ENCODE measurements at places on chromosomes 1 and 21.

GRCh38 chr1:156841295-156841855 is 17.5 kb downstream of the INSRR start:
- DNase-seq, result no peak

- no peak for DNase-seq
These were observed 86.6 kb downstream of the SLC25A24 start for GRCh38 chr1:108113496-108113895.

GRCh38 chr1:157575744-157576143 is 22.1 kb downstream of the FCRL4 start:
- DNase-seq, result no peak

DNA sequence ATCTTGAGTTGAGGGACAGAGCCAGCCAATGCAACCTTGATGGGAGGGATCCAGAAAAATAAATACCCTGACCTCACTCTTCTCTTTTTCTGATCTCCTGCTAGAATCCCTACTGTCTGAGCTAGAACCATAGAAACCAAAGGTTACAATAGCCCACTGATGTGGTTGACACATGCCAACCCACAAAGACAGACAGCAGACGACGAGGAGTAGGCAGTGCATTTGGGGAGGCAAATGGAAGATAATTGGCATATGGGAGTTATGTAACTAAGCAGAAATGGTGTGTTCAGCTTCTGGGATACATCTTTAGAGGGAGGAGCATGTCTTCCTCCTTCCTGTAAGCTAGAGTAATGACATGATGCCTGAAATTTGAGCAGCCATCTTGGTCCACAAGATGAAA is 171.7 kb upstream of the FGGY start:
- DNase-seq, result no peak

DNA sequence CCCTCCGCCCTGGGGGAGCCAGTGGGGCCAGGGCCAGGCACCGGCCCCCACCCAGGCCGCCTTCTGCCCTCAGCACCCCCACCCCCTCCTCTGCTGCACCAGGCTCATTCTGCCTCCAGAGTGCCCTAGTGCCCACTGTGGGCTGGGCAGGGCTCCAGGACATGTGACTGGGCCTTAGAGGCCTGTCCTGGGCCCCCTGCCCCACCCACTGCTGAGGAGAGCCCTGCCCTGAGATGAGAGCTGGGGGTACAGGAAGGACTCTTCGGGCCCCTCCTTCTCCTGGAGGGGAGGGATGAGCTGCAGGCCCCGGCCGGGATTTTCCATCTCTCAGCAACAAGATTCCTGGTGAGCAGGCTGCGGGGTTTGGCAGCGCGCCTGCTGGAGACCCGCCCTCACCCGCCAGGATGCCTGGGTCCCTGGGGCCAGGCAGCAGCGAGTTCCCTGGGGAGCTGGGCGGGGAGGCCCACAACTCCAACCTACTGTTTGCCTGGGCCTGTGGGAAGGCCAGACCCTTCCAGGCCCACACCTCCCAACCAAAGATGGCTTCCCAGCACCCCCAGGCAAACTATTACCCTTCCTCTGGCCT is 14.0 kb downstream of the AHDC1 start:
- DNase-seq, result peak; percentile 85

DNA sequence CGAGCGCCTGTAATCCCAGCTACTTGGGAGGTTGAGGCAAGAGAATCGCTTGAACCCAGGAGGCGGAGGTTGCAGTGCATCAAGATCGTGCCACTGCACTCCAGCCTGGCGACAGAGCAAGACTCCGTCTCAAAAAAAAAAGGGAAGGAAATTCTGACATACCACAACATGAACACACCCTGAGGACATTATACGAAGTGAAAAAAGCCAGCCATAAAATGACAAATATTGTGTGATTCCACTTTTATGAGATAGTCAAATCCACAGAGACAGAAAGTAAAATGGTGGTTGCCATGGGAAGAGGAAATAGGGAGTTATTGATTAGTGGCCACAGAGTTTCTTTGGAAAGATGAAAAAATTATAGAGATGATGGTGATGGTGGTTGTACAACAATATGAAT is 41.7 kb downstream of the EVI5 start:
- DNase-seq, result no peak

DNA sequence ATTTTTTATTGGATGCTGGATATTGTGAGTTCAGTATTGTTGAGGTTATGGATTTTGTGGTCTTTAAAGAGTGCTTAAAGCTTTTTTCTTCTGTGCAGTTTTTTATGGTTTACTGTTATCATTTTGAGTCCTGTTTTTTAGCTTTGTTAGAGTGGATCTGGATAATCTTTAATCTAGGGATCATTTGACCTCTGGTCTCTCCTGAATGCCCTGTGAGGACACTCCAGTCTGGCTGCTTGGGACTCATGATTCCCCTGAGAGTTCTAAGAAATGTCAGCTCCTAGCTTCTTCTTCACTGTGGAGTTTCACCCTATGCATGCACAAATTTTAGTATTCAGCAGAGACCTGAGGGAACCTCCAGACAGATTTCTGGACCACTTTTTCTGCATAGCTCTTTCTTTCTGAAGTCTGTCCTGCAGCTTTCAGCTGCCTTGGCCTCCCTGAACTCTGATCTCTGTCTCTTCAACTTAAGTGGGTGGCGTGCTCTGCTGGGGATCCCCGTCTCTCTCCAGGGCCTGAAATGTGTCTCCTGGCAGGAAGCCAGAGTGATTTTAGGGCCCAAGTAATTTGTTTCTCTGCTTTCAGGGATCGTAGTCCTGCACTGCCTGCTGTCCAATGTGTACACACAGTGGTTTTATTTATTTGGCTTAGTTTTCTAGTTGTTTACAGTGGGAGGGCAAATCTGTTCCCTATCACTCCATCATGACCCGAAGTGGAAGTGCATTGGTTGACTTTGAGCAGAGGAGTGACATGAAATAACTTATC is 14.7 kb downstream of the PEX14 start:
- DNase-seq, result no peak

- no peak for DNase-seq
These were observed 31.4 kb upstream of the MYOC start for GRCh38 chr1:171683870-171684269.

DNA sequence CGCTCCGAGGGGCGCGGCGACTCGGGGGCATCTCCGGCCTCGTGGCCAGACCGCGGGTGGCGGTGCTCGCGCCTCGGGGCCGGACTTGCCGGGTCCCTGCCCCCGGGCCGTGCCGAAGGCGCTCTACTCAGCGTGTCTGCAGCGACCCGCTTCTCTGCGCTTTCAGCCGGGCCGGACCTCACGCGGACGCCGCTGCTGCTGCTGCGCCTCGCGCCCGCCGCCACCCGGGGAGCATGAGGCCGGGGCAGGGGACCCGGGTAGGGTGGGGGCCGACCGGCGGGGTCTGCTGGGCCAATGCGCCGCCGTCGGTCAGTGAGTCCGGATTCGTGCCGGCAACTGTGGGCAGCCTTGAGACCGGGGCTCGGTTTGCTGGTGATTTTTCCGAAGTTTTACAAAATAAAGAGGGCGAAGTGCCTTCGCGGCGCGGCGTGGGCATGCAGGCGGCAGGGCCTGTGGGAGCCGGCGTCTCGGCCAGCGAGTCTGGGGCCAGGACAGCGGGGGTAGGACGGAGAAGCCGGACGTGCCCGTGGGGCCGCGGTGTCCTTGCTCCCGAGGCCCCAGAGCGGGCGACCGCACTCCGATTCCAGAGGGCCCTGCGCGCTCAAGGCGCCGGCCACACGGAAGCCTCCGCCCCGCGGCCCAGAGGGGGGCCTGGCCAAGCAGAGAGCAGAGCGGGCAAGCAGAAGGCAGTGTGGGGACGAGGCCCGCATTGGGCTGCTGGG is 749 bp downstream of the FAM163A start:
- no peak for DNase-seq

DNA sequence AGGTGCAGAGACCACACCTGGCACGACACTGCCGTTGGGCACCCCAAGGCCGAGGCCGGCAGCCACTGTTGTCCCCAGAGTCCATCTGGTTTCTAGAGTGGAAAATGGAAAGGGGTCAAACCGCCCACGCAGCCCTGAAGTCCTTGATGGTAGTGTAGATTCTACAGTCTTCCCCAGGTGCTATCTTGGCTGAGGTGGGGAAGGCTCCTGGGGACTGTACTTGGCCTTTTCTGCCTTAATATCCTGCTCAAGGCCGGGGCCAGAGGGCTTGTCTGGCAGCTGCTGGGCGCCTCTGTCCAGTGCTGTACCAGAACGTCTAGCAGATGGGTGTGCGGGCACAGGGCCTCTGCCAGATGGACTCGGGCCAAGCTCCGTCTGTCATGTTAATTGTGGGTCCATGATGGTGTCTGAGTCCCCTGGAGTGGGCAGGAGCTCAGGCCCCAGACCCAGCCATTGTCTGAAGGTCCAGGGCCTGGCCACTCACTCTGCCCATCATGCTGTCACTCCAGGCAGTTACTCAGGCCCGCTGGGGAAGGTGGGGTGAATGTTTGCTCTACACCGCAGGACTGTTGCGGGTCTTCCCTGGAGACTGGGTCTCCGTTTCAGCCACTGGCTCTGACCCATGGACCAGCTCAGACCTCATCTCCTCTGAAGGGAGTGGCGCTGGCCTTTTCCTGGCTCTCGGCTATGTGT is 161.9 kb upstream of the COL6A1 start:
- no peak for DNase-seq

DNA sequence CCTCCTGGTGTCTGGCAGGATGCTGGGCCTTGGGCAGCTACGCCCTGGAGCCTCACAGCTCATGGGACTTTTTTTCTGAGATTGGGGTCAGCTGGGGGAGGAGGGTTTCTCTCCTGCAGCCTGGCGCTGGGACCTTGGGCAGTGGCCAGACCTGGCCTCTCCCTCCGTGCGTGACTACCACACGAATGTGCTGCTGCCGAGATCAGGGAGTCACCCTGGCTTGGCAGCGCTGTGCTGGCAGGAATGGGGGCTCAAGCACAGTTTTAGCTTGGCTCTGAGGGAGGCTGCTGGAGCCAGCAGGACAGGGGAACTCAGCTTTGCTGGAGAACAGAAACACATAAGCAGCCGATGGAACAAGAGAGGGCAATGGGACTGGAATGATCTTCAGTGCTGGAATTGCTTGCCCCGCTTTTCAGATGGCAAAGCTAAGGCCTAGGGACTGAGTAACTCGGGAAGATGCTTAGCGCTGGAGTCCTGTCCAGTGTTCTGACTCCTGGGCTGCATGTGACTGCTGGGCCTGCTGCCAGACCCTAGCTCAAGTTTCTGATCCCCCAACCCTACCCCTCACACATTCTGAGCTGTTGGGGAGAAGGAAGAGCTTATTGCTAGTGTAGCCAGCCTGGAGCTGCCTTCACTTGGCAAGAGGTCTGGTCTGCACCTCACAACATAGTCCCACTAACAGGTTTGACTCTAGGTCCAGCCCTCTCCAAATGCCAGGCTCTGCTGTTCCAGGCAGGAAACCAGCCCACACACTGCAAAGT is 69.9 kb downstream of the NAV1 start:
- no peak for DNase-seq

DNA sequence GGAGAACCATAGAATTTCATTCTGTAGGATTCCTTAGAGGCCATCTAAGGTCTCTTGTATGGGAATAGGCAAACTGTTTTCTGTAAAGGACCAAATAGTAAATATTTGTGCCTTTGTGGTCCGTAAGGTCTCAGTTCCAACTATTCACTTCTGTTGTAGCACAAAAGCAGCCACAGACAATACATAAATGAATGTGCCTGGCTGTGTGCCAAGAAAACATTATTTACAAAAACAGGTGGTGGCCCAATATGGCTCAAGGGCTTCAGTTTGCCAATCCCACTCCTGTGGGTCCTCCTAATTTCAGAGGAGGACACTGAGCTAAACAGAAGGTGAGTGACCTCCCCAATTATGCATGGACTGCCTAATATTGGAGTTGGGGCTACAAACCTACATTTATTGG is 67.6 kb upstream of the EDEM3 start:
- DNase-seq, result peak; percentile 33

DNA sequence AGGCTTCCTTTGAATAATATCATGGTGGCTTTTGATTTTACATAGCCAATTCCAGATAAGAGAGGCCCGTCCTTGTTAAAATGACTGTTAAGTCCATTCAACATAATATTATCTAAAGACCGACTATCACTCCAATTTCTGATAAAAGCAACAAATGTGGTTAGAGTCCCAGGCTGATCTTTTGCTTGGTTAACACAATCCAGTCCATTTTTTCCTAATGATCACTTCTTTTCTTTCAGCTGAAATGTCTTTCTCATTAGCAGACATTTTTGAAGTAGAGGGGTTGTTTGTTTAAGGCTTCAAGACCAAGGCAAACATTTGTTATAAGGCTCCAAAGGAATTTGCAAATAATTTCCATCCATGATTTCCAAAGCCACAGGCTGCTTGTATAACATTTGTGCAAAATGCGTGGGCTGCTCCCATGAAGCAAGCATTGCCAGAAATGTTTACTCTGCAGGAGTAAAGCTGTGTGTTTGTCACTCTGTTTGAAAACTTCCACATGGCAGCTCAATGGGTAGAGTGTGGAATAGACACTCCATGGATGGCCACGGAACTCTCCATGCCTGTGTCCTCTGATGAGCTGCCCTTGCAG is 111.5 kb downstream of the PSMG1 start:
- DNase-seq, result no peak

DNA sequence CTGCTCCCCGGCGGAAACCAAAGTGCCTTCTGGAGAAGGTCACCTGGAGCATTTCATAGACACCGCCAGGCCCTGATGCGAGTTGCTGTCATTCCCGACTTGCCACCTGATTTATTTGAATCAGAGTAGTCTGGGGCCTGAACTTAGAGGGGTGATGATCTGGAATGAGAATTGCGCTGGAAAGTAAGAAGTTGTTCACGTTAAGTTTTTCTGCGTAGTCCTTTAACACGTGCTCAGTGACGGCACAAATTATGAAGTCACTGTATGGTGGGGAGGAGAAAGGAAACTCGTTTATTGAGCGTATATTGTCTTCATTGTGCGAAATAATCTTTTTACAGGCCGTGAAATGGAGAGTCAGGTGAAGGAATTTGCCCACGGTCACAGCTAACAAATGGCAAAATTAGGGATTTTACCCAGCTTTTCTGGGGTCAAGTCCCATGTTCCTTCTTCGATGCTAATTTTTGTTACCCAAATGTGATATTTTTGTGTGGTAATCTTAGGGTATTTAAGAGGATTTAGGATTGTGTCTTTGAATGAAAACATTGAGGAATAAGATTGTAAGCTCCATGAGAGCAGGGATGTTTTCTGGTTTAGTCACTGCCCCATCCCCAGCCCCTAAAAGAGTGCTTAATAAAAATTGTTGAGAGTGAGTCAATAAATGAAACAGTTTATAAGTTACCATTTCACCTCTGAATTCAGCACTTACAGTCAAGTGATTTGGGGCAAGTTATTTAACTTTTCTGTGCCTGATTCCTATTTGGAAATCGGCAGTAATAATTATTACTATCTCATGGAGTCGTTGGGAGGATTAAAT is 46.4 kb upstream of the NBL1 start:
- DNase-seq, result peak; percentile 21

- DNase-seq, result no peak
These were observed 2.3 kb downstream of the CD53 start for GRCh38 chr1:110875216-110875731.

DNA sequence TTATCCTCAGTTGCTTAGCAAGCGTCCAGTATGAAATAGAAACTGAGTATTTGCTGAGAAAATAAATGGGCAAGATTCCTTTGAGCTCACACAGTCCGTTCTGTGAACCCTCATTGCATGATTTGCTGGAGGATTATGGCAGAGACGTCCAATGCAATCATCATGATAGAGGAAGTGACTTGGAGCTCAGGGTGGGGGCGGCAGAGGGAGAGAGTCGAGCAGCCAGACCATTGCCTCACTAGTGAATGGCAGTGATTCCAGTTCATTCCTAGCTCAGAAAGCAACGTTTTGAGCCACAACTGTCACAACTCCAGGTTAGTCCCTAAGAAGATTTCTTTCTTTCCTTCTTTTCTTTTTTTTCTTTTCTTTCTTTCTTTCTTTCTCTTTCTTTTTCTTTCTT is 27.5 kb upstream of the COL9A2 start:
- no peak for DNase-seq
